Spleen (tissue), 13 donors: ENCODE measurements at places on chromosomes 4 and X. TPM values are rescaled to one million over a fixed set of nuclear protein-coding genes. Genes with fewer than 3 reads are reported as not detected.

DNA sequence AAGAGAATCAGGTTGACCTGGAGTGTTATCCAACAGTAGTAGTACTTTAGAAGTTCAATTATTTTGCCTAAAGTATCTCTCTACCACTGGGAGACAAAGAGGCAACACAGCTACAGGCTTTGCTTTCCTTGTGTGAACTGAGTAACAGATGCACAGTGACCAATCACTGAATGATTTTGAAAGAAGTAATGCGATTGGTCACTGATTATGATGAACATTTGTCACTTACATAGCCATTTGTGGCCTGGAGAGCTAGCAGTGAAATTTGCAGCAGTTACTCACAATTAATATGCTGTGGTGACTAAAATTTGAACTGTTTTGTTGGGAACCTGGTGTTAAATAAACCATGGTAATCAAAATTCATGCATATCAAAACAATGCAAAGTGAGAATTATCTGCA is 508.7 kb upstream of the DIPK2B start:
- no peak overlapping the region for H3K27ac ChIP-seq
- no peaks in the 10 kb centered on the region for H3K27me3 ChIP-seq
- H3K4me1 ChIP-seq = peaks cover under 1% of the 10 kb centered on the region
- DNase-seq = no peak
- no peaks in the 10 kb centered on the region for H3K36me3 ChIP-seq

DNA sequence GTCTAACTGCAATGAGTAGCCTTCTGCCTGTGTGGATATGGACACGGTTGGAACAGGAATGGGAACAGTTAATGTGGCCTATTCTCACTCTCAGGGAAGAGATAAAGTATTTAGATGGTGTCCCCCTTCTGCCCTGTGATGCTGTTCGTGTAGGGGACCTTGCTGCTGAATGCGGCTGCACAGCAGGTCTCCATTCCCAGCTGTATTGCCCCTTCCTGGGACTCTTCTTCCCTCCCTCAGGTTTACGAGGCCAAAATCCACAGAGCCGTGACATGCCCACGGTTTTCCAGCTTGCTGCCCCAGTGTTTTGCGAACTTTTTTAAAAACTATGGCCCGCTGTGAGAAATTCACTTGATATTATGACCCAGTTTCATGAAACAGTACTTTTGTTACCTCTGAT is 50.3 kb downstream of the SNX25 start:
- H3K4me1 ChIP-seq = no peaks in the 10 kb centered on the region
- H3K27ac ChIP-seq = no peak overlapping the region
- no peak overlapping the region for H3K4me3 ChIP-seq
- no peaks in the 10 kb centered on the region for H3K36me3 ChIP-seq

DNA sequence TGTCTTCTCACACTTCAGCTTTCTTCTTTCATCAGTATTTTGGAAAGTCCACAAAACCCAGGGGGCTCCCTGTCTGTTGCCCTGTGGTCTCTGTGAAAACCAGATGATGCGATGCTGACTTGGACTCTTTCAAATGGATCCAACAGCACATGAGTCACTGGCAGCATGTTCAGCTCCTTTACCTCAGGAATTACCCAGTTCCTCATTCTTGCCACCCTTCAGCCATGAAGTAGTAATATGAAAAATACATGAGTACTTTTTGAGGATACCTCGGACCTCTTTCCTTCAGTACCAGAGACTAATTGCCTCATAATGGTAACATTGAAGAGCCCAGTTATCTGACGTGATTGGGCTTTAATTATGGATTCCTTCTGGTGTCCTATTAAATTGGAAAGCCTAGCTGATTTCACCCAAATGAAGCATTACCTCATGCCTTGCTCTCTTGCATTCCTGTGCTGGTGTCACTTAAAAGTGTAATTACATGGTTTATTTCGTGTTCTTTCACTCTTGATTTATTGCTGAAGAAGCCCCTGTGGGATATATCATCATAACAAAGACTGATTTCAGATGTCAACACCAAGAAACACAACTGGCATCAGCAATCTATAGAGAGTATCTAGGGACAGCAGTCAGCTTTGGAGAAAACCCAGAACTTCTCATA is 63.4 kb downstream of the NFKB1 start:
- H3K27me3 ChIP-seq = no peaks in the 10 kb centered on the region
- H3K4me3 ChIP-seq = no peak overlapping the region
- H3K36me3 ChIP-seq = peaks cover 33% of the 10 kb centered on the region
- H3K27ac ChIP-seq = no peak overlapping the region
- H3K4me1 ChIP-seq = peaks cover 26% of the 10 kb centered on the region
- DNase-seq = no peak

- DNase-seq = no peak
- no peaks in the 10 kb centered on the region for H3K27me3 ChIP-seq
- H3K4me3 ChIP-seq = no peak overlapping the region
- H3K27ac ChIP-seq = peak overlapping the region; percentile 54
- H3K36me3 ChIP-seq = no peaks in the 10 kb centered on the region
These were observed 20.7 kb upstream of the RNF150 start for GRCh38 chr4:141153751-141154510.

GRCh38 chrX:56248492-56248891 is 16.3 kb downstream of the KLF8 start:
- no peaks in the 10 kb centered on the region for H3K27me3 ChIP-seq
- no peak overlapping the region for H3K4me3 ChIP-seq
- H3K4me1 ChIP-seq = no peaks in the 10 kb centered on the region
- H3K27ac ChIP-seq = no peak overlapping the region

GRCh38 chrX:48493890-48494364 is 14.9 kb upstream of the PORCN start:
- H3K27me3 ChIP-seq = no peaks in the 10 kb centered on the region
- peak; percentile 47 for DNase-seq
- no peaks in the 10 kb centered on the region for H3K36me3 ChIP-seq
- no peak overlapping the region for H3K27ac ChIP-seq
- H3K4me1 ChIP-seq = no peaks in the 10 kb centered on the region

DNA sequence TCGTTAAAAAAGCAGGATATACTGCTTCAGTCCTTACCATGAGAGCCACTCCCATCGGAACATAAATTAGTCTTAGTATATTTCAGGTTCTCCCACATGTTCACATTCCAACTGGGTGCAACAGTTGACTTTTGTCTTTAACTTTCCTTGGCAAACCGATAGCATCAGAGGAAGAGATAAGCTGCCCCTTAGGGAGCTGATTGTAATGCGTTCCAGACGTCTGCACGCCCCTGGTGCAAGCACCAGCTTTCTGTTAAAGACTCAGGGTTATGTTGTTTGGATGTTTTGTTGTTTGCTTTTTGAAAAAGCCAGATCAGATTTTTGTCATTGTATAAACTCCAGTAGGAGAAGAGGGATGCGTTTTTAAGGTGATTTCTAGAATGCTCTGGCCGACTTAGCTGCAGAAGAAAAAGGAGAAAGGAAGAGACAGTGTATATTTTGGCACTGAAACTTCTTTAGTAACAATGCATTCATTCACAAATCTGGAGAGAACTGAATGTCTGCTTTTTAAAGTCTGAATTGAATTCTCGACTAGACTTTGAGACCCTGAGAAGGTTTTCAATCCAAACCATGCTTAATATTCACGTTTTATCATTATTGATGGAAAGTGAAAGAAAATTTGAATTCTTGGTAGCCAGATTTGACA is 160.9 kb downstream of the CBR4 start:
- DNase-seq = no peak
- H3K4me3 ChIP-seq = peak overlapping the region; percentile 40
- peak overlapping the region; percentile 74 for H3K27ac ChIP-seq

GRCh38 chrX:71949844-71950445 is 39.3 kb downstream of the NHSL2 start:
- H3K4me3 ChIP-seq = no peak overlapping the region
- H3K27me3 ChIP-seq = no peaks in the 10 kb centered on the region
- no peak for DNase-seq
- H3K36me3 ChIP-seq = no peaks in the 10 kb centered on the region
- H3K27ac ChIP-seq = no peak overlapping the region
- H3K4me1 ChIP-seq = no peaks in the 10 kb centered on the region

GRCh38 chrX:148530464-148531077 is 30.2 kb downstream of the AFF2 start:
- no peaks in the 10 kb centered on the region for H3K36me3 ChIP-seq
- DNase-seq = no peak
- no peaks in the 10 kb centered on the region for H3K27me3 ChIP-seq
- no peak overlapping the region for H3K27ac ChIP-seq

- H3K4me1 ChIP-seq = no peaks in the 10 kb centered on the region
- no peaks in the 10 kb centered on the region for H3K36me3 ChIP-seq
- H3K27me3 ChIP-seq = no peaks in the 10 kb centered on the region
- H3K27ac ChIP-seq = no peak overlapping the region
- no peak for DNase-seq
These were observed 19.7 kb upstream of the FHIP1A start for GRCh38 chr4:151389311-151389710.

GRCh38 chr4:19187096-19187495 is 1064.6 kb upstream of the SLIT2 start:
- H3K4me3 ChIP-seq = no peak overlapping the region
- no peaks in the 10 kb centered on the region for H3K27me3 ChIP-seq
- no peak overlapping the region for H3K27ac ChIP-seq
- no peak for DNase-seq
- no peaks in the 10 kb centered on the region for H3K4me1 ChIP-seq

DNA sequence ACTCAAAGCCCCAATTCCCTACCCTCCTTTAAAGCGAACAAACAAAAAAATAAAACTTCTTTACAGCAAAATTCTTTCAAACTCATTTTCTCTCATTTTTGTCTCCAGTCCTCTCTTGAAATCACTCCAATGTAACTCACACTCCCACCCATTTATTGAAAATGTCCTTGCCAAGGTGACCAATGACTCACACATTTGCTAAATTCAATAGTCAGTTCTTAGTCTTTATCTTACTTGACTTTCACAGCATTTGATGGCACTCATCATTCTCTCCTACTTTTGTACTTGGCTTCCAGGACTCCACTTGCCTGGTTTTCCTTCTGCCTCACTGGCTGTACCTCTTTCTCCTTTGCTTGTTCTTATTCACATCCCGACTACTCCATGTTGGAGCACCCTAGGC is 19.9 kb downstream of the CC2D2A start:
- H3K27me3 ChIP-seq = no peaks in the 10 kb centered on the region
- no peaks in the 10 kb centered on the region for H3K36me3 ChIP-seq
- no peak overlapping the region for H3K27ac ChIP-seq
- no peak for DNase-seq
- no peaks in the 10 kb centered on the region for H3K4me1 ChIP-seq

DNA sequence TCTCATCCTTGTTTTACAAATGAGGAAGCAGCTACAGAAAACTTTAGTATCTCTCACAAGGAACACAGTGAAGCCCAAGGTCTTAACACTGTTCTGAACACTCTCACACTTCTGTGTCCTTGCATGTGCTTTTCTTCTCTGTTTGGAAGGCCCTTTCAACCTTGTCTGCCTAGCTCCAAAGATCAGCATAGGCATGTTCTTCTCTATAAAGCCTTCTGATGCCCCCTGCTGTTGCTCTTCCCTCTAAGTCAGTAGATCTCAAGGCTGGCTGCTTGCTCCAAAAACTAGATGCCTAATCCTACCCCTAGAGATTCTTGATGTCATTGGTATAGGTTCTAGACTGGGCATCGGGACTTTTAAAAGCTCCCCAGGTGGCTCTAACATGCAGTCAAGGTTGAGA is 5.9 kb downstream of the APOO start:
- no peaks in the 10 kb centered on the region for H3K36me3 ChIP-seq
- no peaks in the 10 kb centered on the region for H3K27me3 ChIP-seq
- DNase-seq = no peak
- no peak overlapping the region for H3K4me3 ChIP-seq
- peaks cover 9% of the 10 kb centered on the region for H3K4me1 ChIP-seq
- peak overlapping the region; percentile 29 for H3K27ac ChIP-seq

GRCh38 chr4:73904491-73904890 is 35.3 kb downstream of the CXCL1 start:
- H3K27ac ChIP-seq = no peak overlapping the region
- H3K36me3 ChIP-seq = no peaks in the 10 kb centered on the region
- no peak overlapping the region for H3K4me3 ChIP-seq
- DNase-seq = no peak
- H3K4me1 ChIP-seq = no peaks in the 10 kb centered on the region

GRCh38 chr4:2066011-2066551 is 7.0 kb downstream of the NAT8L start:
- no peaks in the 10 kb centered on the region for H3K4me1 ChIP-seq
- H3K27ac ChIP-seq = no peak overlapping the region
- peak; percentile 61 for DNase-seq
- H3K4me3 ChIP-seq = no peak overlapping the region
- no peaks in the 10 kb centered on the region for H3K36me3 ChIP-seq
- H3K27me3 ChIP-seq = peaks cover 3% of the 10 kb centered on the region

DNA sequence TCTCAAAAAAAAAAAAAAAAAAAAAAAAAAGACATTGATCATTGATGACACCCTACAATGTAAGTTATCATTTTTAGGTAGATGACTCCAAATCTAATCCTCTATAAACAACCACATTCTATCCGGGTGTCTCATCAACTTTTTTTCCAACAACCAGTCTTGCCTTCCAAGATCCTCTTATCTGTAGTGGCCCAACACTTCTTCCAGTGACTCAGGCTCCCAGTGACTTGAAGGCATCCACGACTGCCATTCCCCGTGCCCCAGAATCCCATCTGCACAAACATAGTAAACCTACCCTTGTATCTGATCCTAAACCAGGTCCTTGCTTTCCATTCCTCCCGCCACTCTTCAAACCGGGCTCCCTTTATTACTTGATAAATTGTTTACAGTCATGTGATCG is 15.6 kb upstream of the TSPAN5 start:
- no peak for DNase-seq
- H3K27ac ChIP-seq = no peak overlapping the region
- no peaks in the 10 kb centered on the region for H3K36me3 ChIP-seq
- H3K4me1 ChIP-seq = no peaks in the 10 kb centered on the region
- H3K4me3 ChIP-seq = no peak overlapping the region

GRCh38 chr4:78624048-78624447 is 72.5 kb downstream of the ANXA3 start:
- no peaks in the 10 kb centered on the region for H3K36me3 ChIP-seq
- H3K4me1 ChIP-seq = no peaks in the 10 kb centered on the region
- no peak overlapping the region for H3K4me3 ChIP-seq
- H3K27ac ChIP-seq = no peak overlapping the region
- no peaks in the 10 kb centered on the region for H3K27me3 ChIP-seq

- H3K4me3 ChIP-seq = peak overlapping the region; percentile 29
- no peak overlapping the region for H3K27ac ChIP-seq
- H3K4me1 ChIP-seq = peaks cover 57% of the 10 kb centered on the region
- no peaks in the 10 kb centered on the region for H3K36me3 ChIP-seq
These were observed 3.1 kb upstream of the SFRP2 start for GRCh38 chr4:153791746-153792617.

KCND1 gene
- polyA plus RNA-seq = 1.5 TPM

NDP gene
- 0.38 TPM for polyA plus RNA-seq

EOLA1 gene
- 32.0 TPM for polyA plus RNA-seq

SYTL5 gene
- polyA plus RNA-seq = not detected

SEL1L3 gene
- polyA plus RNA-seq = 102 TPM

C4orf54 gene
- 0.02 TPM for polyA plus RNA-seq

LARP7 gene
- polyA plus RNA-seq = 45.7 TPM

LONRF3 gene
- 0.45 TPM for polyA plus RNA-seq

STAP1 gene
- polyA plus RNA-seq = 74.1 TPM

NEUROG2 gene
- not detected for polyA plus RNA-seq

ACTRT1 gene
- polyA plus RNA-seq = not detected

POLN gene
- 1.5 TPM for polyA plus RNA-seq
